ENCODE measurements at places on chromosomes 6 and 20. TPM values are rescaled to one million over a fixed set of nuclear protein-coding genes. Genes with fewer than 3 reads are reported as not detected.
A peak's percentile ranks its signal among the peaks of the same experiment; 100 is the strongest.

DNA sequence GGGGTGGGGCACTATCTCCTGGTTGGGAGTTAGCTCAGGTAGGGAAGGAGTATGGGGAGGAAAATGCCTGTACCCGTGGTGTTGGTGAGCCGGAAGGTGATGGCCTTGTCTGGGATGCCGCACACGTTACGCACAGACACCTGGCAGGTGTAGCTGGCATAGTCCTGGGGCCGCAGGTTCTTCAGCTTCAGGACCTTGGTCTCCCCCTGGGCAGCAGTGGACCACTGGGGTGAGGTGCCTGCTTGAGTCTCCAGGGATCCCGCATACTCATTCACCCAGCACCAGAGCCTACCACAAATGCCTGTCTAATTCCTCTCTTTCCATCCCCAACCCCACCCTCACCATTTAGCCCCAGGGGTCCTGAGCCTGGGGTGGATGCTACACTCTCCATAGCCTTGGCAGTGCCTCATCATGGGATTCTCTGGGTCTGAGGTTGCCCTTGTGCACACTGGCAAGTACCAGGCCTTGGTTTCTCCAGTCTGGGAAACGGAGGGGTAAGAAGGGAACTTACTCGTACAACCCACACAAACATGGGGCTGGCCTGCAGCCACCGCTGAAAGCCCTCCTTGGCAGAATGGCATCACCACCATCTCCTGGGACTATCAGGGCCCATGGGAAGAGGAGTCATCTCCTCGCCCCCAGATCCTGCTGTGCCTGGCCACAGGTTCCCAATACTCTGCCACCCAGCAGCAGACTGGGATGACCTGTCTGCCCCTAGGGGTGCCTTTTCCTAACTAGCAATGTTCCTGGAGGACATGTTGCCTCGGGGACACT lies 42.8 kb downstream of the MDGA1 start:
- DNase-seq: no peak

DNA sequence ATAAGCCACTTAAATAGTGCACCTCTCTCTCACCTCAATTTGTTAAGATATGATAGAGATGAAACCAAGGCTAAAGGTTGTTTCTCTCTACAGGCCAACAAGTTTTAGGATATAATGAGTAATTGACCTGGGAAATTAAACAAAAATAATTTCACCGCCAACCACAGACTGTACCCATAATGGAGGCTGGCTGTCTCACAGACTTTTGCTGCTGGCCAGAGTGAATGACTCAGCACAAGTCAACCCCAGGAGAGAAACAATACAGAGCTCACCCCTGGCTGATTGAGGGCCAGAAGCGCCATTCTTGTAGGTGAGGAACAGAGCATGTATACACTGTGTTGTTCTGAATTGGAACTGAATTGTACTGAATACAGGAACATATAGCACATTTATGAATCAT lies 99.9 kb downstream of the CAP2 start:
- no peak for DNase-seq

DNA sequence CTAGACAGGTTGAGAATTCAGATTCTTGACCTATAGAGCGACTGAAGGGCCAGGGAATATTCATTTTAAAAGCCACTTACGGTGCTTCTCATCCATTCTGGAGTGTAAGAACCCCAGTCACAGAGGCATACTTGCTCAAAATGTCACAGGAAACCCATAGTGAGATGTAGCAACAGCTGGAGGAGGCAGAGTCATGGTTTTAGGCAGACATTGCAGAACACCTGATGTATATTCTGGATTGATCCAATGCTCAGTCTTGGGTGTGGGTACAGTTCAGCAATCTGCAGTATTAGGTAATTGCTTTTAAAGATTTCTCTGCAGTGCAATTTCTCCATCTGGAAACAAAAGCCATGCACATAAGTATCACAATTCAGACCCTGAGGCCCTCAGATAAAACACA lies 137.4 kb upstream of the SLC22A23 start:
- DNase-seq: no peak

DNA sequence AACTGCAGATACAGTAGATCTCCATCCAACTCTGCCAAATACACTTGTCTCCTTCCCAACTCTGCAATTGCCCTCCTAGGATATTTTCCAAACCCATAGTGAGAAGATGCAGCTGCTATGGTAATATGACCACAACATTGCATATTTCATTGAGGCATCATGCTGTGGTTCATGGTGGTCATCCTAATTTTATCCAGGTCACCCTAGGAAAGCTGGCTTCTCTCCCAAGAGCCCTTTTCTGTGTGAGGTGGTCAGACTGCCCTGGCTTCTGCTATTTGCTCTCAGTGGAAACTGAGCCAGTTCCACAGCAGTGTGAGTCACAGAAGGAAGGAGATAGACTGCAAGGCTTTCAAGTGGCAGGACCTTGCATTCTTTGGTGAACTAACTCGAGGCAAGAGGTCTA lies 5.5 kb downstream of the OGFRL1 start:
- no peak for DNase-seq

DNA sequence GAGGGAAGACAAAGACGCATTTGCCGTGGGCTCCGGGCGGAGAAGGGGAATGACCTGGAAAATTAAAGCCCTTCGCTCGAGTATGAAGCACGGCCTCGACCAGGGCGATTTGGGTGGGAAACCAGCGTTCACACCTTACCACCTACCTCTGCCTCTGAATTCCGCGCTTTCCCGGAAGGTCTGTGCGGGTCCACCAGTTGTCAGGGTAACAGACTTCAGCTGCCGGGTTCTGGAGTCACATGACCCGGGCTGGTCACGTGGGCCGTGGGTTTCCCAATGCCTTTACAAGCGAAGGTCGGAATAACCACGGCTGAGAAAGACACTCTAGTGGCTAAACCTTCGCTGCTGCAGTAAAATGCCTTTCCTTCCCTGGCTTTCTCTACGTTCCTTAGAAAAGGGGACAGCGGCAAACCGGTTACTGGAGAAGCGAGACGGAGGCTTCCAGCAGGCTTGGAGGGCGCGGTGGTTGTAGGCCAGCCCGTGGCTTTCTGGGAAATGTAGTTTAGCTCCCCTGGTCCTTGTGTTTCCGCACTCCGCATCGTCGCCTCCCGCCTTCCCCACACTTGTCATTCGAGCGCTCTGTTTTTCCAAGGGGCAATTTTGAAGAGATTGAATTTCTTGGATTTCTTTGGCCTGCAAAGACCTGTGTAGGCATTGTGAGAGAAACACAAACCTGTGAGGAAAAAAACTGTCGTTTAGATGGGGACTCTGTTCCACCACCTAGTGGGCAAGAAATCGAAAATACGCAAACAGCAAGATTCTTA lies at the start of gene CEP162:
Gene CEP162, minus strand, starts transcription at position 210 of the 764 bp plus-strand sequence. CDS start 1,250 bp downstream, outside the sequence.
- peak; percentile 93 for DNase-seq

- no peak for DNase-seq
Measured at GRCh38 chr6:36776167-36776566, 63.1 kb downstream of the CPNE5 start.

DNA sequence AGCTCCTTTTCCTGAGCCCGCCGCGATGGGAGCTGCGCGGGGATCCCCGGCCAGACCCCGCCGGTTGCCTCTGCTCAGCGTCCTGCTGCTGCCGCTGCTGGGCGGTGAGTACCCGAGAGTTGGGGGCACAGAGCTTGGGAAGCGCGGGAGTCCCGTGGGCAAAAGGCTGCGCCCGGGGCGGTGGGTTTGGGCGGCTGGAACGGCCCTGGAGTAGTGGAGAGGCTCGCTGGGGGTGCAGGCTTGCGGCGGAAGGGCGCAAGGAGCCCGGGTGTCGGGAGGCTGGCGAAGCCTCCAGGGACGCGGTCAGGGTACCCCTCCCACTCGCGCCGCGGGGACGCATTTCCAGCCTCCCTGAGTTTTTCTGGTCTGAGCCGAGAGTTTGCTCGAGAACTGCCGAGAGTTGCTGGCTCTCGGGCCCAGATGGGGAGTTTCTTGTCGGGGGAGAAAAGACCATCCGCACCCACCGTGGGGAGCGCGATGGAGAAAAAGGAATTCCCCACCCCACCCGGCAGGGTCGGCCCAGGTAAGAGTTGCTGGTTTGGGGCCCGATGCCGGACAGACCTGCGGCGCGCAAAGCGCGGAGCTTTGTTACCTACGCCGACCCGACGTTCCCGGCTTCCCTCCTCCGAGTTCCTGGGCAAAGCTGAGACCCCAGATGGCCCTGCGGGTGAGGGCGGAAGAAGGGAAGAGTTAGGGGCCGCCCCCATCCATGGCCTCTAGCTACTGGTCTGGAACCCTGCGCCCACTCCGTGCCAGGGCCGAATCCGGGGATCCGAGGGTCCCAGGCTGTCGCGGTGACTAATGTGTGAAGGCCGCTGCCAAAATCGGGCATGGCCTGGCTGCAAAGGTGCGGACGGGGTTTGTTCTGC lies 584 bp downstream of the PTK7 start:
- DNase-seq: peak; percentile 71

DNA sequence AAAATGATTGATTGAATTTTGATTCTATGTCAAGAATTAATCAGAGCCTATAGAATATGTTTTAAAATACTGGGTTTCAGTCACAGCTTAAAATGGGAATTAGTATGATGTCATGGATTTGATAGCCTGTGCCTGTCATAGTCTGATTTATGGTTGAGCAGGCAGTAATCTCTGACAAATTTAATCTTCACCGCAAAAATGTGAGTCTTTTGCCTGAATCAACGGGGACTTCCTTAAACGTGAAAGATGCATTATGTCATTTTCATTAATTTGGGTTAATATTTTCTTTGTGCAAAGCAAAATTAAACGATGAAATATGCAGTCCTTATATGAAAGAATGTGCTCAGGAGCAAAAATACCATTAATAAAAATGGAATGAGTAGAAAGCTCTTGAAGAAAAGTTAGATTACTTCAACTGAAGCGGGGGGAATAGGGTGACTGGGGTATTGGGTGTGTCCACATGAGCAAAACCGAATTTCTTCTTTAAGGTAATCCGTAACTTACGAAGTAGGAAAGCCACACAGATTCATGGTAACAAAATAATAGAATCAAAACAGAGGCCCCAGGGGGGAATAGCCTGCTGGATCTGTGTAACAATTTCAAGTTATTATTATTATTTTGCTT lies 339.6 kb upstream of the NOX3 start:
- DNase-seq: no peak

- DNase-seq: no peak
Measured at GRCh38 chr6:168989421-168989820, 264.2 kb downstream of the THBS2 start.

DNA sequence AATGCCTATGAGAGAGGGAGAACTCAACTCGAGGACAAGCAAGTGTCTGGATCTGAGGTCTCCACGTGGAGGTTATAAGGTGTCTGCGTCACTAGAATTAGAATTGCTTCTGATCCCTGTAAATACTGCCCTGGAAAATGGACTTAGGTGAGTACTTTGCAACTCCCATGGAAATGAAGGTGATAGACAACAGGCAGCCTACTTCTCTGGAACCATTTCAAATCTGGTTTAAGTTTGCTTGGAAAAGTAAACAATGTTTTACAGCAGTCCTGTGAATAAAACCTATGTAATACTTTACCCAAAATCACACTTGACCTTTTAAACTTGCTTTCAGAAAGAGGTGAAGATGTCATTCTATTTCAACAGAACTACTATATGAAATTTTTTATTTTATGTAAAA lies 70.1 kb upstream of the TENT5A start:
- no peak for DNase-seq

DNA sequence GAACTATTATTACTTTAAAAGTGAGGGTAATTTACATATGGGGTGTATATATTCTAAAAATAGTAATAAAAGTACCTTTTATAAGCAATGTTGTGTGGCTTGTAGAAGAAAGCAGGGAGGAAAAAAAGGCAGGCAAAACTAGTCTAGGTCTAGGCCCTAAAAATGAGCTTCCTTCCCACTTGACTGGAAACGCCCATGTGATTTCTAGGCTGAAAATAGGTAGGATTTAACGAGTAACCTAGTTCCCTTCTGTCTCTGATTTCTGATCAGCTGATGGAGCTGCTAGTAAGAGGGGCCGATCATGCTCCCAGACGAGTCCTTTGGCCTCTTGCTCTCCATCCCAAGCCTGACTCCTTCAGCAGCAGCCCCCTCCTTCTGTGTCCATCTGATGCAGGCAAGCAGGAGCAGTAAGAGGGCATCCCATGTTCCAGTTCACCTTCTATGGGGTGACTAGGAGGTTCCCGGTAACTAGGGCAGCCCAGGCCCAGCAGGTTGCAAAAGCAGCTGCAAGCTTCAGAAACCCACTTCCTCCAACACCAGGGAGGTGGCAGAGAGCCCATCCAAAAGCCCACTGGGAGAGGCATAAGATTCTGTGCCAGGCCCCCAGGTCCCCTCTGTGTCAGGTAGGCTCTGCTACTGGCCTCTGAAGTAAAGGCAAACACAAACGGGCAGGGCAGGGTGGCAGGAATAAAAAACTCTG lies 24.4 kb downstream of the TBC1D20 start:
- no peak for DNase-seq

- no peak for DNase-seq
Measured at GRCh38 chr6:43842231-43842794, 72.3 kb downstream of the VEGFA start.

- DNase-seq: no peak
Measured at GRCh38 chr20:24206995-24207394, 218.4 kb upstream of the GGTLC1 start.

DNA sequence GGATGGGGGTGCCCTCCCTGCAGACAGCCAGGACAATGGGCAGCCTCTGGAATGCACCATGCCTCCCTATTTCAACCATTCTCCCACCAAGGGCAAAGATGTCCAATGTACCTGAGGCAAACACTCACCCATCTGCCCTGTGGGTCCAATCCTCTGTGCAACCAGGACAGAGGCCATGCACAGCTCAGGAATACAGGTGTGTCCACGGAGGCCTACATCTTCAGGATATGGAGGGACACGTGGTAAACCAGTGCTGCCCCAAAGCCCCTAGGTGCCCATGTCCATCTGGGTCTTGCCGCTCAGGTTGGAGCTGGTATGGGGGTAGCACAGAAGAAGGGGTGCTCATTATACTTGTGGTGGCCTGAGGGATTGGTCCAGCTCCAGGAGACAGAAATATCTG lies 20.4 kb upstream of the TAF8 start:
- DNase-seq: no peak

DNA sequence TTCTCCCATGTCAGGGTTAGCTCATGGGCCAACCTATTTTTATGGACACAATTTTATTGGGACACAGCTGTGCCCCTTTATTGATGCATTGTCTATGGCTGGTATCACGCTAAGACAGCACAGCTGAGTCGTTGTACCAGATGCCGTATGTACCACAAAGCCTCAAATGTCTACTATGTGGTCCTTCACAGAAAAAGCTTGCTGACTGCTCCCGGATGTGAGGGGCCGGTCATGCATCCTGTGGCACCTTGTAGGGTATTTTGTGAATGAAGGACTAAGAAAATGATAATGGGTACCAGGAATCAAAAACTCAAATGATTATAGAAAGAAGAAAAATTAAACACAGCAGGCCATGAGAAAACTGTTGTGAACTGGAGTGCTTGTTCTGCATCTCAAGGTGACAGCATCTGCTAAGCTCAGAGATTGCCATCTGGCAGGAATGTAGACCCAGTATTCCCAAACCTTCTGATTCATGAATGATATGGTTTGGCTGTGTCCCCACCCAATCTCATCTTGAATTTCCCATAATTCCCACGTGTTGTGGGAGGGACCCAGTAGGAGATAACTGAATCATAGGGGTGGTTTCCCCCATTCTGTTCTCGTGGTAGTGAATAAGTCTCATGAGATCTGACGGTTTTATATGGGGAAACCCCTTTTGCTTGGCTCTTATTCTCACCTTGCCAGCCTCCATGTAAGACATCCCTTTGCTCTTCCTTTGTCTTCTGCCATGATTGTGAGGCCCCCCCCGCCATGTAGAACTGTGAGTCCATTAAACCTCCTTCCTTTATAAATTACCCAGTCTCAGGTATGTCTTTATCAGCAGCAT lies 248.5 kb downstream of the TSHZ2 start:
- DNase-seq: no peak

Gene LY6G6F
- 1.0 TPM for polyA plus RNA-seq

Gene ZC3H12D
- polyA plus RNA-seq: 0.27 TPM

Gene FOXQ1
- 14.3 TPM for polyA plus RNA-seq

Gene SLC32A1
- 2.3 TPM for polyA plus RNA-seq

Gene SLC52A3
- 4.3 TPM for polyA plus RNA-seq

Measured in renal pelvis (tissue), 12 donors.